GM04504 (cell line): ENCODE measurements at places on chromosomes 2 and 18.

GRCh38 chr2:218857371-218858137 is 2.1 kb upstream of the WNT6 start:
- no peak for DNase-seq

DNA sequence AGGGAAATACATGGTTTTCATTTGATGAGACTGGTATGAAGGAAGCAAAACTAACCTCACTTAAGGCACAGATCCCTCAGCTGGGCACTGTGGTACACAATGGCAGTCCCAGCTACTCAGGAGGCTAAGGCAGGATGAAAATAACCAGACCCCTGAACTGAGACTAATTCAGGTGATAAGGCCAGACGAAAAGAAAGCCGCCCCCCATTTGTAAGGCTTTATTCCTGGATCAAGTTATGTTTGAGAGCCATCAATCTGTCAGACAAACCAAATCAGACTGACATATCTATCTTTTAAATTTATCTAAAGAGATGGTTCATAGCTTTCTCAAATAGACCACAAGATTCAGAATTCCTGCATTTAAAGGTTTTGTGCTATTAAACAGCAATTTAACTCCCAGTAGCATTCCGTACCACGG is 4.1 kb downstream of the SRSF7 start:
- DNase-seq, result no peak

DNA sequence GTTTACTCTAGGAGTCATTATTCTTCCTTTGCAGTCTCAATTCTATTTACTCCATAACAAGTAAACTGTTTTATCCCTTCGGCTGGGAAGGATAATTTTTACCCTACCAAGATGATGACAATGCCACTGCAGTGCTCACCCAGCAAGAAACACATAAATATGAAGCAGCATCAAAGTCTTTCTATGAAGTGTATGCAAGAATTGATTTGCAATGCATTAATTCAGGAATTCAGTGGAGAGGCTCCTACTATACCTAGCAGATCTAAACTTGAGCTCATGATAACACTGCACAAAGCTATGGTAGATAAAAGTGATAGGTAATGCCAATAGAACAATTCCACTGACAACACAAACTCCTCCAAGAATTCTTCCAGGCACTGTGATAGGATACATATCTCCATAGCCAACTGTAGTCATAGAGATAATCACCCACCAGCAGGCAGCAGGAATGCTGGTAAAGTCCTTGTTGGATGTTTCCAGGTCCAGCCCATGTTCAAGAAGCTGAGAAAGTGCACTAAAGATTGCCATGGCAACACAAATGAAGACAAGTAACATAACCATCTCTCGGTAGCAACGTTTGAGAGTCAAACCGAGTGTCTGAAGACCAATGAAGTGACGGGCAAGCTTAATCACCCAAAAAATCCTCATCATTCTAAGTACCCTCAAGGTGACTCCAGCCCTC is 49.9 kb downstream of the KCNG3 start:
- no peak for DNase-seq

DNA sequence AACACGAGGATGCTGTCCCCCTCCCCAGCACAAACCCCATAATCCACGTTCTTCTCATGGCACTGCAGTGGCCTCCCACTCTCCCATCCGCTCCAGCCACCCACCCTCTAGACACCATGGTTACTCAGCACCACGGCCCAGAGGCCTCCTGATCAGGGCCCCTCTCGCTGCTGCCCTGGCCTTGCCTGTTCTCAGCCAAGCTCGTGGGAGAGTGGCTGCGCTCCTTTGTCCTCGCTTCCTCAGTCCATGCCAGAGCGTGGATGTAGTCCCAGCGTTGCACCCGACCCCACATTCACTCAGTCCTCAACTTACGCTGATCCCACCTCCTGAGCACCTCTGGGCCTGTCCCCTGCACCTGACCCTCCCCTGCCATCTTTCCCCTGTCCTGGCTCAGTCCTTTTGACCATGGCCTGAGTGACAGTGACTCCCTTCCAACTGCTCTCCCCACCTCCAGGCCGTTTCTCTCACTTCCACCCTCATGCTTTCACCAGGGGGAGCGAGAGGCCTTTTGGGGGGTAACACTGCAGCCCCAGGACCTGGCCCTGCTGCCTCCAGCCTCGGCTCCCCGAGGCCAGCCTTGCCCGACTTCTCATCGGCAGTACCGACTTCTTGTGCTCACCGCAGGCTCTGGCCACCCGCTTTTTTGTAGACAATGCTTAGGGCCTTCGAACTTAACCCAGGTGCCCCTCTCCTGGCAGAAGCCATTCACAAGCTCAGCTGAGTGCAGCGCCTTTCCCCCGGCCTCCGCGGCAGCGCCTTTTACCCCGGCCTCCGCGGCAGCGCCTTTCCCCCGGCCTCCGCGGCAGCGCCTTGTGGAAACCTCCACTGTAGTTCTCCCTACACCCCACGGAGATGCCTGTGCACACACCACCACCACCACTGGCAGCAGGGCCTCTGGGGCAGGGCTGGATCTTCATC is 131.4 kb downstream of the CLIP4 start:
- DNase-seq, result no peak

- no peak for DNase-seq
Measured at GRCh38 chr2:1769703-1770422, 25.5 kb upstream of the PXDN start.

DNA sequence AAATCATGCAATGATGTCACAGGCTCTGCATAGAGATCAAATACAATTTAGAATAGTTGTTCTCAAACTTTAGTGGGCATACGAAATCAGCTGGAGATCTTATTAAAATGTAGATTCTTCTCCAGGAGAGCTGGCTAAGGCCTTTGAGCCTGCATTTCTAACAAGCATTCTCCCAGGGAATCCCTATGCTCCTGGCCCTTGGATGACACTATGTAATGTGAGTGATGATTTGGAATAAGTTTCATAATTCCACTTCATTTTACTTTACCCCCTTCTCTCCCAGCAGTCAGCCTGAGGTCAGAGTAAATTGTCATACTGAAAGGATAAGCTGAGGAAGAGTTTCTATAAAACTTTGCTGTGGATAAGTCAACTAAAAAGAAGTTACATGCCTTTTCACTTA is 189.1 kb downstream of the UBE2E3 start:
- no peak for DNase-seq

- peak; percentile 59 for DNase-seq
Measured at GRCh38 chr2:119387381-119388129, 20.8 kb downstream of the DBI start.

- DNase-seq, result no peak
Measured at GRCh38 chr18:74273394-74273793, 18.4 kb downstream of the CYB5A start.

GRCh38 chr2:240955306-240956170 is 42.9 kb upstream of the SNED1 start:
- no peak for DNase-seq

GRCh38 chr2:121596221-121597080 is 52.8 kb downstream of the CLASP1 start:
- DNase-seq, result peak; percentile 47

- no peak for DNase-seq
Measured at GRCh38 chr2:24739354-24740025, 53.7 kb downstream of the PTRHD1 start.

DNA sequence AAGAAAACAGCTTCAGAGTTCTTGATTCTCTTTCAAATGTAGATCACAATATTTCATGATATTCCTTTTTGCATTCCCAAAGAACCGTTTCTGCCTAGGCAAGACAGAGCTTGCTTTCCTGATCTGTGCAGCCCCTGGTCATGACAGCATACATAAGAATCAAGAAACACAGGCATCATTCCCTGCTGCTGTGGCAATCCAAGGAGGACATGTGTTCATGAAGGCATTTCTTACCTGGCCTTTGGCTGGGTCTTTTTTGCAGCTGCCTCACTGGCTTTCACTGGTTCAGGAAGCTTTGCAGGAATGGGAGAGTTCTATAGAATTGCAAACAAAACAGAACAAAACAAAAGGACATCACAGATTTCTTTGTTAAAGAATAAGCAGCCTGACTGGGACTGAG is 87.6 kb upstream of the NFU1 start:
- no peak for DNase-seq

DNA sequence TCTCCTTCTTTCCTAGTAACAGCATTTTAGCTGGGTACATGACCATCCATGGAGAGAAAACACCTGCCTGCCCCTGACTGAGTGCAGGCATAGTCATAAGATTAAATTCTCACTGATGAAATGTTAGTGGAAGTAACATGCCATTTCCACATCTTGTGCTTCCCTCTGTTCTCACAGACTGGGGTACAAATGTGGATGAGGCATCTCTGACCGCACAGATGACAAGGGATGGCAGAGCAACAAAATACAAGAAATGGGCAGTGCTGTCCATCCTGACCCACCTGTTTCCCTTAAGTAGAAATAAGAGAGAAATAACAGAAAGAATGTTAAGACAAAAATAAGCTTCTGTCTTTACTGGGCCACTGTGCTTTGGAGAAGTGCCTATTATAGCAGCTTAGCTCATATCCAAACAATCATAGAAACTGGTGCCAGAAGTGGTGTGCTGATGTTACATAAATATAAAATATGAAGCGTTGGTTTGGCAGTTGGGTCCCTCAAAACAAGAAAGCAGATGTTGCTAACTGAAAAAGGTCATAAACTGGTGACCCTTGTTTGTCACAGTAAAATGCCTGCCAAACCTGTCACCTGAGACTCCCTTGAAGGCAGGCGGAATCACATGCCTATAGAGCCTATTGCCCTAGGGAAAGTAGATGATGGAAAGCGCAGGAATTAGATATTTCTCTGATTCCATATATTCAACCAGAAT is 72.4 kb upstream of the CCDC150 start:
- DNase-seq, result no peak

- DNase-seq, result peak; percentile 18
Measured at GRCh38 chr2:24435391-24436316, 55.4 kb upstream of the NCOA1 start.

DNA sequence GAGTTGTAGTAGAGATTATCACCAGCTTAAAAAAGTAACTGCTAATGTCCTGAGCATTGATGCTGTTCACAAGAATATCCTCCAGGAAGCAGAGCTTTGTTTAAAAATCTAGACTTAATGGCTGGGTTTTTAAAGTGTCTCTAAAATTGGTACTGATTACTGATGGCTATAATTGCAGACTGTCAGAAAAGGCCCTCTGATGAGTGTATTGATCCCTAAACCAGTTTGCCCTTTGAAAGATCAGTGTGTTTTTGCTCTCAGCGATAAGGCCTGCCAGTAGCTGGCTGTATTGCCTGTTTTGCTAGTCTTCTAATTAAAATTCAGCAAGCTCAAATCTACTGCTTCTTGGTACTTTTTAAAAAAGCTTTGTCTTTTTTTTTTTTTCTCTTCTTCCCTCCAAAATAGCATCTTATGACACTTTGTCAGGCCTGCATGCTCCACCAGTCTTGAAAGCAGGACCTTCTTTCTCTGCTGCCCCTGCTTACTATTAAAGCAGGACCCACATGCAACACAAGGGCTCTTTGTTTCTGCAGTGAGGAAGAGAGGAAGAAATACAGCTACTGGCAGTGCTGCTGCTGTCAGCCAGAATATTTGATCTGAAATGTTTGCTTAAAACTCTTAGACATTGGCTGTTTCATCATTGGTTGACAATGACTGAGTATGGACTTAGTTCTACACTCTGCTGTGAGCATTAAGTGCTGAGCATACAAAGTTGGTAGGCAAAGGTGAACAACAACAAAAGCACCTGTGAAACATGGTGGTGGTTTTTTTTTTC is 1.8 kb downstream of the SEC11C start:
- DNase-seq, result no peak

DNA sequence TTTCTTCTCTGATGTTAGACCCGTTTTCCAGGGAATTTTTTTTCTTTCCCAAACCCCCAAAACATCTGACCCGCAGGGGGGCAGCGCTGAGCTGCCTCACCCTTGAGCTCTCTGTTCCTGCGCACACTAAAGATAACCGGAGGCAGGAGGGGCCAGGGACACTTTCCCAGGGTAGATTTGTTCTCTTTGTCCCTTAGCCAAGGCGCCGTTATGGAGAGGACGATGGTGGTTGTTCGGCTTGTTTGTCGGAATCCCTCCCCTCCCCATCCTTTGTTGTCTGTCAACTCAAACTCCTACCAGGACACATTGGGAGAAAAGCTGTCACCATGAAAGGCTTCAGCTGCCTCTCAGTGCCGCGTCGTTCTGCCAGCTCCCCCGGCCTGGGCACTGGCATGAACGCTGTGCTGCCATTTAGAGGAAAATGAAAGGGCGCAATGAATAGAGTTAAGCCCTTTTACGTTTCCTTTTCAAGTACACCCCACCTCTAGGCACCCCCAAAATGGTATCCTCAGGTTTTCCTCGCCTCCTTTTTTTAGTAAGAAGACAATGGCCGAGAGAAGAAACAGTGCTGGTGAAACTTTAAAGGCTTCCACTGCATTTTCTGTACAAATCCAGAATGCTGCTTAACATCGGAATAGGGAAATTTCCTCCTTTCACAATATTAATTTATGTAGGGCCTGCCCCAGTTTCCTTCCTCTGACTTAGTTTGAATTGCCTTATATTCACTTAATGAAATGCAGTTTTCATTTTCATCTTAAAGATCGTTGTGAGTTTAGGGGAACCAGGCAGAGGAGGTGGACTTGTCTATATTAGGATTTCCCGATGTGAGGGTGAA is 62.1 kb downstream of the RND3 start:
- DNase-seq, result no peak

- DNase-seq, result no peak
Measured at GRCh38 chr2:74700643-74701372, 46.8 kb downstream of the SEMA4F start.

DNA sequence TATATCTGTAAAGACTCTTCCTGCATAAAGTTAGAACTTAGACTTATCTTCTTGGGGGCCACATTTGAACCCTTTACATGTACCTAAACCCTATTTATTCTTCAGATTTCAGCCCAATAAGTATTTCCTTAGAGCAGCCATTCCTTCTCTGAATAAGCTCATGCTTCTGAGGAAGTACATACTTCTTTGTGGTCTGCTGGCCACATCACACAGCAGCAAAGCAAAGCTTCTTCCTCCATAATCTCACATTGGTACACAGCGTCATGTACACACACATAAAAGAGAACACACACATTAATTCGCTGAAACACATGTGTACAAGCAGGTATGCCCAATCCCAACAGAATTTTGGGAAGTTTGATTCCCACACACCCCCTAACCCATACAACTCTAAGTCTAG is 331.0 kb downstream of the CDH2 start:
- no peak for DNase-seq

GRCh38 chr18:30177056-30177455 is 865.5 kb downstream of the DSC3 start:
- no peak for DNase-seq

DNA sequence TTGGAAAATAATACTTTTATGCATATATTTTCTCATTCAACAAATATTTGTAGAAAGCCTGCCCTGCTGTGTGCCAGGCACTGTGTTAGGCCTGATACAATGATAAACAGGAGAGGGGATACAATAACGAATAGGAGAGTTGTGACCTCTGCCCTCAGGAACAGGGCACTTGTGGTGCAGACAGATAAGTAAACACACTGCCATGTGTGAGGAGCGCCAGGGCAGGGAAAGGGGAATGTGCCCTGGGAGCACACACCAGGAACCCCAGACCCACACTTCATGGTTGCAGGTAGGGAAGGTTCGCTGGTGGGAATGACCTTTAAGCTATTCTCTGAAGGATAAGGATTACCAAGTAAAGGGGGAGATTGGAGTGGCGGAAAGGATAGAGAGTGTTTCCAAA is 42.2 kb upstream of the DSC1 start:
- no peak for DNase-seq

- peak; percentile 19 for DNase-seq
Measured at GRCh38 chr2:136025057-136025973, 39.9 kb upstream of the DARS1 start.
